ENCODE measurements at places on chromosomes 7 and 10.

DNA sequence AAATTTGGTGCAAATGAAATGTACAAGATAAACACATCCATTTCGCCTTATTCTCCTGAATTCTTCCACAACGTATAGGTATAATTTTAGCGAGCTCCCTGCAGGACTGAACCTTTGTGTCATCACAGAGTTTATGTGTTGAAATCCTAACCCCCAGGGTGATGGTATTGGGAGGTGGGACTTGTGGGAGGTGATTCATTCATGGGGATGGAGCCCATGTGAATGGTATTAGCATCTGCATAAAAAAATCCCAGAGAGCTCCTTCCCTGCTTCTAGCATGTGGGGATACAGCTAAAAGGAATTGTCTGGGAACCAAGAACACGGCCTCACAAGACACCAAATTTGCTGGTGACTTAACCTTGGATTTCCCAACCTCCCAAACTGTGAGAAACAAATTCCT lies 741.4 kb upstream of the VSTM2A start:
- no peak for DNase-seq

- DNase-seq, result no peak
These were observed 56.4 kb downstream of the CTBP2 start for GRCh38 chr10:125103924-125104323.

DNA sequence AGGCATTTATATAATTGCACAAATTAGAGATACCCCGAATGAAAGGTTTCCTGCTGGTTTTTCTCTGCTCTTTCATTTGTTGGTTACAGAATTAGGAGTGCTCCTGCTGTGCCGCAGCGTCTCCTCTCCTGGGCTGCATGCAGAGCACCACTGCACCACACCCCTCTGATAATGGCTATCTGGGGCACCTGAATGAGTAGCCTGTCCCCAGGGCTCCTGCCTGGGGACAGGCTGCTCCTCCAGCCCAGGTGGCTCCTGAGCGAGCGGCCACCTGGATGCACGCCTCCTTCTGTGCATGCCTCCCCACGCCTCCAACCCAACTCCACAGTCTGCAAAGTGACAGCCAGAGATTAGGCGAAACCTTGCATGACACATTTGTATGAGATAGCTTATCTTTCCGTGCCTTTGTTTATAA lies 242.6 kb upstream of the FZD8 start:
- no peak for DNase-seq

DNA sequence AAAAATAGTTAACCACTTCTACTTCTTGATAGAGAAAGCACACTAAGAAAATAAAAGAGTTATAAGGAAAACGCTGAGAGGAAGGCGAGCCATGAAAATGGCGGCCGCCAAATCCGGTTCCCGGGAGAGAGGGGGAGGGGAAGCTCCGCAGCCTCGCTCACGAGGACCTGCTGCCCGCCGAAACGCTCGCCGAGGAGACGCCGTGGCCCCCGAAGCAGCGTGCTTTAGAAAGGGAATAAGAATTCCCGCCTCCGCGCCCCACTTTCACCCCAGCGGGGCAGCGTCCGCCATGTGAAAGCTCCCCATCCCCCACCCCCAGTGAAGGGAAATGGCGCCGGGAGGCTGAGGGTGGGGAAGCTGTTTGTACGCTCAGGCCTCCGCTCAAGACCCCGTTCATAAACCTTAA lies 505 bp downstream of the HNRNPA2B1 start:
- DNase-seq, result peak; percentile 85

DNA sequence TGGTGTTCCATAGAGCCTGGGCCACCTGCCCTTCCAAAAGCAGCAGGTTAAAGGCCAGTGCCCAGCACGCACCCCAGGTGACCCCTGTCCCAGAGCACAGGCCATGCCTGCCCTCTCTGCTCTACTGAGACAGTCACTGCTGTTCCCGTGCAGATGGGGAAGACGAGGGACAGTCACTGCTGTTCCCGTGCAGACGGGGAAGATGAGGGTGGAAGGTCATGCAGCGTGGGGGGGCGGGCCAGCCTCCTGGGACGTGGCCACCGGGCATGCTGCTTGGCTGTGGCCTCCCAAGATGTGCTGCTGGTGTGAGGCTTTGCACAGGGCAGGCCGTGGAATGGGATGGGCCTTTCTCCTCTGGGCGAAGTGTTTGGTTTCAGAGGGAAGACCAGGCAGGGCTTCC lies 18.4 kb downstream of the LRRC27 start:
- no peak for DNase-seq

- peak; percentile 63 for DNase-seq
These were observed 154.1 kb upstream of the AHR start for GRCh38 chr7:17144322-17144721.

Measured in CD4-positive, CD25-positive, alpha-beta regulatory T cell (primary cell).